NCI-H510A (cell line): ENCODE measurements at places on chromosomes 11 and 22.
A peak's percentile ranks its signal among the peaks of the same experiment; 100 is the strongest.

- DNase-seq, result no peak
Measured at GRCh38 chr11:103700622-103701021, 335.8 kb upstream of the DDI1 start.

DNA sequence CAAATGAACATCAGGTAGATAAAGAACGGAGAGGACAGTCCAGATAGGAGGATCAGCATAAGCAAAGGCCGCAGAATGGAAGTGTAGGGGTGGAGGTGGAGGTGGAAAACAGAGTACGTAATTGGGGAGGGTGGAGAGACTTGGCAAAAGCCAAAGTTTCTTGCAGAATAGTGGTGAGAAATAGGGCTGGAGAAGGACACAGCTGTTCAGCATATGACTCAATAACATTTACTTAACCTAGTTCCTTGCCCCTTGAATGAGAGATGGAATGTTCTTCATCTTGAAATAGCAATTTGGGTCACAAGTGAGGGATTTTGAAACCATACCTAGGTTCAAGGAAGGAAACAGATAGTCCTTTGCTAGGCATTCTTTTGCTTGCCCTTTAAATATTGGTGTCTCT, 235.9 kb upstream of the ARHGAP20 start:
- DNase-seq, result no peak

DNA sequence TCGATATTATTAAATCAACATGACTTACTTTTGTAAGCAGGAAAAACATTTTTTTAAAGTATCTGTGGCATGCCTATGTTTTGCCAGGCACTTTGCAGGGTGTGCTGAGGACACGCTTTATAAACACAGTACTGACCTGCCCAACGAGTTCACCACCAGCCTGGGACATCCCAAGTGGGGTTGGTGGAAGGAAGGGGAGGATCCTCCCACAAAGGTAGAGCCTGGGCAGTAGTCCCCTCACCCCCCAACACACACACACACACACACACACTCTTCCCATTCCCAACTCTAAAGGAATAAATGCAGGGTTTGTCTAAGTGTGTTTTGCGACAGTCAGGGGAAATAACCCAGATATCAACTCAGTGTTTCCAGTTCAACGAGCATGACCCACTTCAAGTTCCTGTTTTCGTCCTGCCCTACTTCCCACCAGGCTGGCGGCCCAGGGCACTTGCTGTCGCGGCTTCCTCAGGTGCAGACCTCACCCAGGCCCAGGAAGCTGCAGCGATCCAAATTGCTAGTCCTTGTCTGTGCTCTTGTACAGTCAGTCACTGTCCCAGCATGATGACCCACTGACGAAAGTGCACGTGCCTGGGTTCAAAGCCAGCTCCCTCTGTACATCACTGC, 3.1 kb downstream of the CERK start:
- peak; percentile 36 for DNase-seq

DNA sequence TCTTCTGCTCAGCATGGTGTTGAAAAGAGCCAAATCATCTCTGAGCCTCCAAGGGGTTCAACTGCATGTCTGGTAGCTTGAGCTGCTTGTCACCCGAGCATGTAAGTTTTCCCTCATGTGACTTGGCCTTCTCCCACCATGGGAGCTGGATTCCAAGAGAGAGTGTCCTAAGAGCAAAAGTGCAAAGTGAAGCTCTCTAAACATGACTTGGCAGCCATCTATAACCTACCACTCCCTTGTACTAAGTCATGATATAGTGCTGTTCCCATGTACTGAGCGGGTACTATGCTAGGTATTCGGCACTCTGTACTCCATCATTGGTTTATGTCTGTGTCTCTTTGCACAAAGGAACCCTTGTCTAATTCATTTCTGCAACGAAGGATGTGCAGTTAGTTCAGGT, 19.1 kb downstream of the SEZ6L start:
- DNase-seq, result no peak

DNA sequence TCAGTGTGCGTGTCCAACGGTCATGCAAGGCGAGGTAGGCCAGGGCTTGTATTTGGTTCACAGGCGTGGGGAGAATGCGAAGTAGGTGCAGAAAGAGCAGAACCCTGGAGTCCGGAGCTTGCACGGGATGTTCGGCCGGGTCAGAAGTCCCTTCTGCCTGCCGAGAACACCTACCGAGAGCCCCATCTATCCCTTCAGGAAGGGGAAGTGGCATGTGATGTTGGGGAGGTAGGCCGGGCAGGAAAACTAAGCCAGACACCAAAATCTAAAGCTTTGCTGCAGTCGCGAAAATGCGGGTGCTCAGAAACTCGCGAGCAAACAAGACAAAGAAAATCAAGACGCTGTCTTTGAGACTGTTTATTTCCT, 435 bp upstream of the TAF6L start:
- no peak for DNase-seq

DNA sequence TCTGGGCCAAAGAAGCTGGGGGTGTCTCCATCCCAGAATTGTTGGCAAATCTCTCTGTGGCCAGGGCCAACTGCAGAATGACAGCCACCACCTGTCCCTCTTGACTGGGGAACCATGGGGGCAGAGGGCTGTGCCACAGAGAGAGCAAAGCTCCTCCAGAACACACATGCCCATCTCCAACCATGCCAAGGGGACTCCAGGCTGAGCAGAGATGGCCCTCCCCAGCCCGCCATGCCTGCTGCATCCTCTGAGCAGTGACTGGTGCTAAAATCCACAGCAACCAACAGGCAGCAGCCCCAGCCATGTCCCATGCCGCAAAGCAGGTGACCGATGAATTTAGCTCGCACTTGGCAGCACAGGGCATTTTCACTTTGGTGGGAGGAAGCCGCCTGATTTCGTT, 45.0 kb downstream of the LARGE1 start:
- no peak for DNase-seq

GRCh38 chr11:125586623-125587022, 6.0 kb upstream of the STT3A start:
- no peak for DNase-seq

GRCh38 chr11:61627850-61628661, 47.2 kb upstream of the SYT7 start:
- DNase-seq, result no peak

GRCh38 chr11:116107229-116107628, 603.0 kb upstream of the CADM1 start:
- no peak for DNase-seq

GRCh38 chr22:50665738-50666137, 6.9 kb upstream of the SHANK3 start:
- no peak for DNase-seq

- no peak for DNase-seq
Measured at GRCh38 chr11:74085542-74085892, 76.6 kb upstream of the UCP3 start.

- no peak for DNase-seq
Measured at GRCh38 chr11:100735949-100736675, 49.0 kb downstream of the ARHGAP42 start.

- DNase-seq, result no peak
Measured at GRCh38 chr11:66278363-66279091, 552 bp downstream of the CNIH2 start.

DNA sequence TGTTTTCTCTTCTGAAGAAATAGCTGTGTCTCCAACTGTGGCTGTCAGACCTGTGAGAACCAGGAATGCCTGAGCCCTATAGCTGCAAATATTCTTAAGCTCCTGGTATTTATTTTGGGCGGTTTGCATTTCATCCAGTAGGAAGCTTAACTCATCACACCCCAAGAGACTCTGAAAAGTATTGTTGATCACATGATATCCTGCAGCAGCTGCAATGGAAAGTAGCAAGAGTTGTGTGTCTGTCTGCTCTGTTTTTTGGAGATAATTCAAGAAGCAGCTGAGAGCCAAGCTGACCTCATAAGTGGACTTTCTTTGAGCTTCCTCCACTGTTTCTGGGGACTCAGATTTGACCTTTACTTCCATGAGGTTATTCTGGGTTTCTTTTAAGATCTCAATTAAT, 36.4 kb upstream of the MRPL17 start:
- no peak for DNase-seq

DNA sequence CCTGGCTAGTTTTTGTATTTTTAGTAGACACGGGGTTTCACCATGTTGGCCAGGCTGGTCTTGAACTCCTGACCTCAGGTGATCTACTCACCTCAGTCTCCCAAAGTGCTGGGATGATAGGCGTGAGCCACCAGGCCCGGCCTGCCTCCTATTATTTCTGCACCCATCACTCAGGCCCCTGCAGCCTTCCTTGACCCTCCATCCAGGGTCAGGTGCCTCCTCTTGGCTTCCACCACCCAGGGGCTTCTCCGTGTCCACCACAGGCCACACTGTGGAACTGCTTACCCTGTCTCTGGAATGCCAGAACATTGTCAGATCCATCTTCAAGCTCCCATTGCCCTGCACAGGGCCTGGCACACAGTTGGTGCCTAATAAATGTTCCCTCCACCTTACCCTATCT, 75.4 kb upstream of the RTL6 start:
- no peak for DNase-seq

DNA sequence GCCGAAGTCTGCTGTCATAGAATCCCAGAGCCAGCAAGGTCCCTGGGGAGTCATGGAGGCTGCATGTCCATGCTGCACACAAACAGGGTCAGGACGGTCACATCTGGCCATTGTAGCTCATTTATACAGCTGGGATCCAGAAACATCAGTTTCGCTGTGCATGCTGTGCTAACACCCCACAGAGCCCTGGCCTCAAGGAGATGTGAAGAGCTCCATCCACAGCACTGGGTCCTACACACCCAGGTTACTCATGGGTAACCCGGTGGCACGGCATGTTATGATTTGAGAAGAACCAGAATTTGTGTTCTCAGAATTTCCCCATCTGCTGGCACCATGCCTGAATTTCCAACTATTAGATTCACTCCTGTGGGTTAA, 146.3 kb upstream of the ARHGAP20 start:
- DNase-seq, result no peak

DNA sequence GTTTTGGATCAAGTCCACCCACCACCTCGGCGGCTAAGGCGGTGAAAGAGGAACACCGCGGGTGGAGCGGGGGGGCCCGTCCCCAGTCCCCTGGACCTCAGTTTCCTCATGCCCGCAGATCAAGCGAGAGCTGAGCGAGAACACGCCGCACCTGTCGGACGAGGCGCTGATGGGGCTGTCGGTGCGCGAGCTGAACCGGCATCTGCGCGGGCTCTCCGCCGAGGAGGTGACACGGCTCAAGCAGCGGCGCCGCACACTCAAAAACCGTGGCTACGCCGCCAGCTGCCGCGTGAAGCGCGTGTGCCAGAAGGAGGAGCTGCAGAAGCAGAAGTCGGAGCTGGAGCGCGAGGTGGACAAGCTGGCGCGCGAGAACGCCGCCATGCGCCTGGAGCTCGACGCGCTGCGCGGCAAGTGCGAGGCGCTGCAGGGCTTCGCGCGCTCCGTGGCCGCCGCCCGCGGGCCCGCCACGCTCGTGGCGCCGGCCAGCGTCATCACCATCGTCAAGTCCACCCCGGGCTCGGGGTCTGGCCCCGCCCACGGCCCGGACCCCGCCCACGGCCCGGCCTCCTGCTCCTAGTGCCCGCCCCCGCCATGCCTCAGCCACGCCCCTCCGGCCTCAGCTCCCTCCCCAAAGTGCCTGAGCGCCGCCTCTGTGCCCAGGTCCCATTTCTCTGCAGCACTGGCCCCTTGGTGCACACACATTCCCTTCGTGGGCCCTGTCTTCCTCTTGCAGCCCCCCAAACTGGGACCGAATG, 12.7 kb downstream of the MAFF start:
- no peak for DNase-seq

GRCh38 chr11:47560426-47560825, 5.0 kb upstream of the PTPMT1 start:
- no peak for DNase-seq

GRCh38 chr11:11779975-11780374, 61.8 kb upstream of the USP47 start:
- DNase-seq, result no peak

DNA sequence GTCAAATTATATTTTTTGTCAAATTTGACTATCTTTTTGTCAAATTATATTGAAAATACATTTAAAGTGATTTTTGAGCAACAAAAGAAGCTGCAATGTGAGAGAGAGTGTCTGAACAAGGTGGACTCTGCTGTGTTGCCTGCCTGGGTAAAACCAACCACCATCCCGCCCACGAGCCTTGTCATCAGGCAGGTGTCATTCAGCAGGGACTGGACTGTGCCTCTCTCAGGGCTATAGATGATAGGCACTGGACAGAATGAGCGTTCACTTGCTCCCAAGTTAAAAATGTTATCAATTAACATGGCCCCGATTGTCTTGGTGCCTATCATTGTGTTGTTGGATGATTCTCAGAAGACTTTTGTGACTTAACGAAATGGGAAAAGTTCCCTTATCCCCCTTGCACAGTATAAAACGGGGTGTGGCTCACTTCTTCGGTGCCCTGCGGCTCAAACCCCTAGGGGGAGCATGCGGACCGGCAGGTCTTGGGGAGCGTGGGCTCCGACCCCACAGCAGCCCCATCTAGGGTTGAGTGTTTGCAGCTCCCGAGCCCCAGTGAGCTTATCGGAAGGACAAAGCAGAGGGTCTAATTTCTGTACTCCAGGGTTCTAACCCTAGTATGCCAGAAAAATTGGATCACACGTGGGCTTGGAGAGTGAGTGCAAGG, 1.7 kb downstream of the APOL5 start:
- DNase-seq, result no peak

DNA sequence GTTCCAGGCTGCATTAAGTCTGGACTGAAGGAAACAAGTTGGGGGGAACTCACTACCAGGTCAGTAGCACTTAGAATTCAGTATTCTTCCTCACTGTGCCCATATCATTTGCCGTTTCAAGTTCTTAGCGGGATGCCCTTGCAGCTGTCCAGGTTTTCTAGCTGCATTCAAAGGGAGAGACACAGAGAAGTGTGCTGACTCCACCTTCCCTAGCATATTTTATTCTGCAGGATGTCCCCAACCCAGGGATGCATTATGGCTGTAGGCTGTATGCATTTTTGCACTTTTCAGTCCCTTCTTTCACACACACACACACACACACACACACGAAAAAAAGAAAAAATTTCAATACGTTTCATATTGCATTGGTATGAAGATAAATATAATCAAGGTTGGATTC, 35.8 kb upstream of the MAPK1 start:
- DNase-seq, result no peak

DNA sequence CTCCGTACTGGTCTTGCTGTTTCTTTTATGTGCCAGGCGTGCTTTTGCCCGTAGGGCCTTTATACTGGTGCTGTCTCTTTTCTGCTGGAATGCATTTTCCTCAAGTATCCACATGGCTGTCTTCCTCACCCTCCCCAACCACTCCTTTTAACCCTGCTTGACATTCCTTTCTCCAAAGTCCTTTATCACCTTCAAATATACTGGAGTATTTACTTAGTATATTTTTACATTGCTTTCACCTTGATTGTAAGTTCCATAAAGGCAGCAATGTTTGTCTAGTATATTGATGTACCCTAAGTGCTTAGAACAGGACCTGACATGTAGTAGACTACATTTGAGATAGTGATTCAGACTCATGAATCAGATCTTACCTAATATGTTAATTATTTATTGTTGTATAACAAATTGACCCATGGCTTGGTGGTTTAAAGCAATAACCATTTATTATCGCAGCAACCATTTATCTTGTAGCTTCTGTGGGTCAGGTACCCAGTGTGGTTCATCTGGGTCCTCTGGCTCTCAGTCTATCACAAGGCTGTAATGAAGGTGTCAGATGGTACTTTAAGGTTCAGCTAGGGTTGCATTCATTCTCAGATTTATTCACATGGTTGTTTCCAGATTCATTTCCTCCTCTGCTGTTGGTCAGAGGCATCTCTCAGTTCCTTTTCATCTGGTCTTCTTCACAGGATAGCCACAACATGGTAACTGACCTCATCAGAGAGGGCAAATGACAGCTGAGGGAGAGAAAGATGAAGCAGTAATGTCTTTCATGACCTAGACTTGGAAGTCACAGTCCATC, 34.2 kb downstream of the DDX10 start:
- DNase-seq, result peak; percentile 11
